Calu3 (cell line): ENCODE measurements at places on chromosomes 16 and 17.

GRCh38 chr17:67278363-67278762 lies 33.4 kb upstream of the HELZ start:
- no peak for DNase-seq

DNA sequence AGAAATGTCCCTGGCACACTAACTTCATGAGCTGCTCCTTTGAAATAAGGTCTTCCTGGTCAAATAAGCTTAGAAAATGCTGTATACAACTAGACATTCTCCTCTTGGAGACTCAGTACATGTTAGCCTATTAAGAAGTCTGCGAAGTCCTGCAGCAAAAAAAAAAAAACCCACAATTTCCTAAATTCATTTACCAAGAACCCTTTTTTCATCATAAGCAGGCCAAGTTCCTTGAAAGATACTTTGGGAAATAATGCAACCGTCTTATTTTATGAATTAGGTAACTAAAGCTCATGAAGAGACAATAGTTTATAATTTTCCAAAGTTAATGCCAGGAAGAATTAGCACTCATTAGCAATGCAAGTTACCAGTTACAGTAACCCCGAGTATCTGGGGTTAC lies 49.0 kb upstream of the HAS3 start:
- no peak for DNase-seq

GRCh38 chr16:77408607-77409006 lies 26.2 kb downstream of the ADAMTS18 start:
- no peak for DNase-seq

- DNase-seq: no peak
These were observed 13.5 kb upstream of the FOXN1 start for GRCh38 chr17:28492352-28493310.

DNA sequence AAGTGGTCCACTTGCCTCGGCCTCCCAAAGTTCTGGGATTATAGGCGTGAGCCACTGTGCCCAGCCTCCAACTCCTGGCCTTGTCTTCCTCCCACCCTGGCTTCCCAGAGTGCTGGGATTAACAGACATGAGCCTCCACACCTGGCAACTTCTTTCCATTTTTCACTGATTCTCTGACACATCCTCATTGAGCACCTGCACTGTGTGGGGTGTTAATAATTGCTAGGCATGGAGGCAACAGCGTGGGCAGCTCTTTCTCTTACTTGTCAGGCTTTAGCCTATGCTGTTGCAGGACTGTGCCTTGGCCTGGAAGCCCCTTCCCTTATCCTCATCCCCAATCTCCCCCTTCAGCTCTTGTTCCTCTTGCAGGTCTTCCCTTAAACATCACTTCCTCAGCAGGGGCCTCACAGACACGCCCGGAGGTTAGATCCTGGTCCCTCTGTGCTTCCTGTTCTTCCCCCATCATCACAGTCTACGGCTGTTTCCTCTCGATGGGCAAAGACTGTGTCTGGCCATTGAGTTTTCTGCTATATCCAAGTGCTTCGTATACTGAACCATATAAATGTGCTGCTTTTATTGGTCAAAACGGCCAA lies 7.9 kb downstream of the QPRT start:
- no peak for DNase-seq

DNA sequence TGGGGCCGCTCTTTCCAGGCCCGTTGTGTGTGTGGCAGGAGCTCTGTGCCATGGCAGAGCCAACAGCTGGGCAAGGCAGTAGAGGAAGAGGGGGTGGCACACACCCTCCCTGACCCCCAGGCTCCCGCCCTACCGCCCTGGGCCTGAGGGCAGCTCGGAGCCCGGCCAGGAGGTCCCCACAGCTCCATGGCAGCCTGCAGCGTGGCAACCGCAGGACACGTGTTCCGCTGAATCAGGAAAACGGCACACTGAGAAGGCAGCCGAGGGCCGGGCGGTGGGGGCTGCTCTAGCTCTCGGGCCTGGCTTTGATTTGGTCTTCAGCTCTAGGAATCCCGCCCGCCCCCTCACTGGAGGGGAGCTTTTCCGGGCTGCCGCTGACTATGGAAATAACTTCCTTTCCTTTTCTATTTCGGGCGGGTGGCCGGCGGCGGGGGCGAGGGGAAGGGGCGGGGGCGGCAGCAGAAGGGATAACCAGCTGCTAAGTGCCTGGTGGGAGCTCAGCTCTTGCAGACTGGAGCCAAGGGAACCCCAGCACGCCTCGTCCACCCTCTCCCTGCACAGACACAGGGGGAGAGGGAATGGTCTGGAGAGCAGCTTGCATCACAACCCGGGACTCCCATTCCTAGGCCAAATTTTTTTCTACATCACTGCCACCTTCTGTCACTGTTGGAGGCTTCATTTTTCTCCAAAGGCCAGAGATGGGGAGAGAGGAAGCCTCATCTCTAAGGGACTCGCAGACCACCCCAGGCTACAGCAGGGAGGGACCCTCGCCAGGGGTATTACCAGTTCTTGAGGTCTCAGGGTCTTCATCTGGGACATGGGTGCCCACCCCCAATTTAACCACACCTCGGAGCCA lies 24.8 kb upstream of the MRPS23 start:
- DNase-seq: no peak

GRCh38 chr16:67843343-67843765 lies 1.2 kb downstream of the THAP11 start:
- DNase-seq: no peak

- no peak for DNase-seq
These were observed 99.2 kb downstream of the USP32 start for GRCh38 chr17:60292697-60293096.

DNA sequence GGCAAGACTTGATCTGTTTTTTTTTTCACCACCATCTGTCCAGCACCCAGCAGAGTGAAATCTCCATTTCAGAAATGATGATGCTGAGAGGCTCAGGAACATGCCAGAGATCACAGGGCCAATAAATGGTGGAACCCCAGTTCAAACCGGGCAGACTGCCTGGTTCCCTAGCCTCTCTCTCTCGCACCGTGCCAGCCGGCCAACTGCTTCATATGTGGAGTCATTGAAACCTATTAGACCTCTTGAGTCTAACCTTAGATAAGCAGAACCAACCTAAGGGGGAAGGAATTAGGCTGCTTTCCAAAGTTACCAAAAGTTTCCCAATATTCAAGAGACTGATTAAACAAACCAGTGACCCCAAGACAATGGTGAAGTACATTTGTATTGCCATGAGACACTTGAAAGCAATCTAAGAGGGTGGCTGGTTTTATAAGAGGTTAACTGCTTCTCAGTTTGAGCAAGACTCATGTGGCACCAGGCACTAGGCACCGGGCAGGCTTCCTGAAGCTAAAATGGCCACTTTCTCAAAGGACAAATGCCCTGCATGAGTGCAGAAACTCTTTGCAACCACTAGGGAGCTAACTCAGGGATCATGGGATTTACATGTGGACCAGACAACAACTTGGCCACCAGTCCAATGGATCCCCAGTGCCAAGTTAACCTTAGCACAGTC lies 18.4 kb downstream of the TOX3 start:
- peak; percentile 39 for DNase-seq

DNA sequence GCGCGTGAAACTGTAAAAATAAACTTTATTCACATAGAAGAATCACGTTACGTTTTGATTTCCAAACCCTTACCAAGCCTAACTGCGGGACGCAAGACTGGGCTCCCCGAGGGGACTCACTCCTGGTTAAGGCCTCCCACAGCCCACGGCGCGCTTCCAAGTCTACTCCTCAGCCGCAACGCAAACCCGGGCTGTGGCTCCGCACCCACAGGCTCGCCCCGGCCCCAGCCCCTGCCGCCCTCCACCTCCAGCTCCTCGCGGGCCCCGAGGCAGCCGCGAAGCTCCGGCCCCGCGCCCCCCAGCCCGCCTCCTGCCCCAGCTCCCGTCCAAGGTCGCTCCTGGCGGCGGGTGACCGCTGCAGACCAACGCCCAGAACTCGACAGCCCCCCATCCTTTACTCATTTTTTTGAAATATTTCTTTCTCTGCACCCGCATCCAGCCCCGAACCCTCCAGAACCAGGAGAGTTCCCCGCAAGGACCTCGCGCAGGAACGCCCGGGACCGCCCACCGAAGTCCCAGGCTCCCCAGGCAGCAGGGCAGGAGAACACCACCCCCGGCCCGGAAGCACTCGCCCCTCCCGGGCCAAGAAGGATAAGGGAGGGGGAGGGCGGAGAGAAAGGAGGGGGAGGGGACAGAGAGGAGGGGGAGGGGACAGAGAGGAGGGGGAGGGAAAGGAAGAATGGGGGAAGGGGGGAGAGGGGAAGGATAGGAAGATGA lies 912 bp downstream of the USP22 start:
- peak; percentile 72 for DNase-seq

GRCh38 chr17:77906377-77906871 lies 52.1 kb upstream of the TNRC6C start:
- DNase-seq: no peak

DNA sequence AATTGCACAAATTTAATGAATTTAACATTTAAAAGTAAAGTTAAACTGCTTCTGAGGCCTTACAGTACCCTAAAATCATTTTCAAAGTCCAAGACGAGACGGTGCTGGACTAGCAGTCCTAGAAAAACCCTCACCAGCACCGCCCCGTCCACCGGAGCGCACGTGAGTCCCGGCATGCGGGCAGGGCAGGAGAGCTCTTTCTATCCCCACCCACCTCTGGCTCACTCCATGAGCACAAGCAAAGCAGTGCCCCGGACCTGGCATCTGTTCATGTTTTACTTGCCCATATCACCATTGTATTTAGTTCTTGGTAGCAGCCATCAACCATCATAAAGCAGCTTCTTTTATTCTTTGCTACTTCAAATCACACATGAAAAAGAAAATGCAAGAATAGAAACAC lies 41.7 kb downstream of the ANKRD11 start:
- DNase-seq: no peak

DNA sequence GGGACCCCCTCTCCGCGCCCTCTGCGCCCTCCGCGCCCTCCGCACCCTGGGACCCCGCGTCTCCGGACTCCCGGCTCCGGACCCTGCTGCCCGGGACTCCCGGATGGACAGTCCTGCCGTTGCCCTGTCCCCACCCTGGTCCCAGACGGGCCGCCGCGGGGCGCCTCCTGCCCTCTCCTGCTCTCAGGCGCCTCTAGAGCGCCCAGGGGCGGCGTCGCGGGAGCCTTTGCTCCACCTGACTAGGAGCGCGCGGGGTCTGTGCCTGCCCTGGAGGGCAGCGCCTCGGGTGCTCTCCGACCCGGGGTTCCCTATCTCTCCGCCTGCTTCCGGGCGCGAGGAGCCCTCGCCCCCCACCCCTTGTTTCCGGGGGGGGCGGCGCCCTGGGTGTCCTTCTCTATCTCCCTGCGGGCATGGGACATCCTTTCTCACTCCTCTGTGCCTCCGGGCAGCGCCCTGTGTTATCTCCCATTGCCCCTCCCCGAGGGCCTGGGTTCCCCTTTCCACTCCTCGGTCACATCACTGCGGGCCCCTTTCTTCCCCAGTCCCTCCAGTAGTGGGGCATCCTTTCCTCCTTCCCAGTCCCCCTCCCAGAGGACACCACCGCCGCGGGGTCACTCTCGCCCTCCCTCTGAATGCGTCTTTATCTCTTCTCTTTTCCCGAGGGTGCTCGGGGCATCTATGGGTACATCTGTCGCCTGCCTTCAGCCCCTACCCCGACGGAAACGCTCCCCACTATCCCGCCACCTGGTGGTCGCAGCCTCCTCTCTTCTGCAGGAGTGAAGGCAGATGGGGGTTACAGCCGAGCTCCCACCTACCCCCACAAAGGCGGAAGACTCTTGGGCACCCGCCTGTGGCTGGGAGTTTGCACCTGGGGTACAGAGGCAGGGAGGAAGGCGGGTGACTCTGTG lies 875 bp downstream of the PRKCB start:
- DNase-seq: no peak

GRCh38 chr16:10964891-10965326 lies 20.5 kb downstream of the CLEC16A start:
- no peak for DNase-seq

DNA sequence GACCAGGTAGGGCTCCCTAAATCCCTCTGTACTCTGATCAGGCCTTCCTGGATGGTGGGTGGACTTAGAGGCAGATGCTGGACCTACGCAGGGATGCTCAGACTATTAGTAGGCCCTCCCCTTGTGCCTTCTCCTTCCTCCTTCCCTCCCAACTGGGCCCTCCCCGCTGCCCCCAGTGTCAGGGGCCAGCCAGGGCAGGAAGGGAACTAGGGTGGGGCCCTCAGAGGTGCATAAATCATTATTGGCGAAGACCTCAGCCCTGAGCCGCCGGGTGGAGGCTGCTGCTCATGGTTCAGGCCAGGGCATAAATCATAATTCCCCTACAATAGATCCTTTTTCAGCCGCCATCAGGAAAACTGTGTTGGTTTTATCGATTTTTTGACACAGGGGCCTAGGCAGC lies 81.4 kb downstream of the MRM1 start:
- DNase-seq: peak; percentile 73

DNA sequence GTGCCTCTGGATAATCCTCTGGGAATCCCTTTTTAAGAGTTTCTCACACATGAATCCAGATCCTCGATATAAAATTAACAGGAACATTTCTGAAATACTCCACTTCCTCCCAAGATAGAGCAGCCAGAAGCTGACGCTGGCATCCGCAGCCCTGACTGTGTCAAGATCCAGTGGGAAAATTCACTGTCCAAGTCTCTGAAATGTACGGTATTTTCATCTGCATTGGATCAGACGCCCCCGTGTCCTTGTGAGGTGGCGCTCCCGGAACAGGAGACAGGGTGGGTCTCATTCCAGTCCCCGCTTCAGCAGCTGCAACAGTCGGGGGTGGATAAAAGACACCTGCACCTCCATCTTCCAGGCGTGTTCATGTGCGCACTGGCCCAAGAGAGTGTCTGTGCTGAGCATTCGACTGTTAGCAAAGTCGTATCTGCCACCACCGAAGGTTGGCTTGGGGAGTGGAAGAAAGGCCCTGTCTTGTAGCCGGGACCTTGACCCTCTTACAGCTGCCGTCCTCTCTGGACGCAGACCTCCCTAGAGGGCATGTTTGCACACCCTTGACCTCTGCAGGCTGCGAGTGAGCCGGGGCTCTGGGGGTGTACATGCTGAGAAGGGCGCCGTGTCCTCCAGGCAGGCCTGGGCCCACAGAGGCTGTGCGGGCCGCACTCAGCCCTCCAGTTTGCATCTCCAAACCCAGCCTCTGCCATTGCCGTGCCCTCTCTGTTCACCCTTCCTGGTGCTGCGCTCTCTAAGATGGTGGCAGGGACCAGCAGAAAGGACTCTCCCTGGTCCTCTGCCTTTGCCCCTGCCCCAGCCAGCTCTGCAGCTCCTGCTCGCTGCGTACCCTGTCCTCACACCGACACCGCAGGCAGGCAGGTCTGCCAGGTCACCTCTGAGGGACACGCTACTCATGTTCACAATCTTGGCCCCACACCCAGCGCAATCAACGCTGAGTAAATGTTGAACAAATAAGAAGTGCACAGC lies 72.0 kb upstream of the CHMP6 start:
- DNase-seq: no peak

- DNase-seq: no peak
These were observed 62.2 kb downstream of the TNRC6C start for GRCh38 chr17:78020717-78021108.

- DNase-seq: no peak
These were observed 21.5 kb downstream of the MBTD1 start for GRCh38 chr17:51238255-51238887.

GRCh38 chr16:14347706-14348105 lies 276.6 kb downstream of the MRTFB start:
- no peak for DNase-seq
